Ureter (tissue), 1 donor: ENCODE measurements at places on chromosomes 1 and 21. TPM values are rescaled to one million over a fixed set of nuclear protein-coding genes. Genes with fewer than 3 reads are reported as not detected.

Gene GNG5
- total RNA-seq, result 105 TPM

Gene ZMYM4
- total RNA-seq, result 68.4 TPM

Gene OR2L3
- not detected for total RNA-seq

Gene SEMA4A
- total RNA-seq, result 49.3 TPM

Gene PTPN22
- total RNA-seq, result 5.2 TPM

Gene LEPROT
- total RNA-seq, result 87.7 TPM

Gene PGBD2
- total RNA-seq, result 13.1 TPM

GRCh38 chr1:222641269-222641948 is 23.5 kb downstream of the MIA3 start:
- DNase-seq, result no peak

GRCh38 chr1:60589046-60589748 is 493.2 kb upstream of the NFIA start:
- no peak for DNase-seq

DNA sequence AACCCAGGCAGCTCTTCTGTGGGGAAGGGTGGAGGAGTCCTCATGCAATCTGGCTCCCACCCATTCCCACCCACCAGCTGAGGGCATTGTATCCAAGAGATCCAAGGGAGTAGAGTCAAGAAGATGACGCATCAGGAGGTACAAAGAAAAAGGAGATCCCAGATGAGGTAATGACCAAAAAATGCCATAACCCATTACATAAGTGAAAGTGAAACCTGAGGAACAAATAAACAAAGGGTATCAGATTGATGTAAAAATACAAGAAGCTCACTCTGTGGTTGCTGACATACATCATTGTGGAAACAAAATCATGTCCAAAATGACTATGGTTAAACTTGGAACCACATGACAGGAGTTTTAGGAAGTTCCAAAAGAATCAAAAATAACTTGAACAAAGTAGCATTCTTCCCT is 42.5 kb downstream of the CCN1 start:
- no peak for DNase-seq

GRCh38 chr1:53954128-53954527 is 8.0 kb downstream of the LRRC42 start:
- DNase-seq, result no peak

GRCh38 chr21:17044696-17045095 is 468.1 kb upstream of the CXADR start:
- no peak for DNase-seq

- DNase-seq, result no peak
Measured at GRCh38 chr1:75796376-75797272, at the start of gene MSH4. TSS of gene MSH4 (plus strand) at chr1:75796882. CDS start at chr1:75796986, 104 bp downstream.

- DNase-seq, result peak; percentile 79
Measured at GRCh38 chr1:16146279-16147155, 9.4 kb downstream of the EPHA2 start.

GRCh38 chr21:14589855-14590563 is 43.9 kb upstream of the SAMSN1 start:
- DNase-seq, result no peak

GRCh38 chr1:109704173-109704572 is 7.9 kb upstream of the GSTM5 start:
- DNase-seq, result peak; percentile 31

- DNase-seq, result no peak
Measured at GRCh38 chr1:82371844-82372498, 571.2 kb downstream of the ADGRL2 start.

DNA sequence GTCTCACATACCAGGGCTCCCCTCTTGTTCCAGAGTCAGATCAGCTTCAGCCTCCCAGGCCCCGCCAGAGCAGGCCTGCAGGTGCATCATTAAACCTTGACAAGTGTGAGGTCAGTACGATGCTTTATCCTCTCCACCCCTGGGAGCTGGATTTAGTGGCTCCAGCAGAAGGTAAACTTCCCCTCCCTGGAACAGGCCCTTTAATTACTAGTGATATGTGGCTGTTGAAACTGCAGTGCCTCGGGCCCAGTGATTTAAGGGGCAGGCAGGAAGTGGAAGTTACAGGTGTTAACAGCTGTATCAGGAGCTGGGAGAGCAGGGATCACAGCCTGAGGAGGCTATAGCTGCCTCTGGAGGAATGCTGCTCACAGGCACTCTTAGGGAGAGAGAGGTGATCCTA is 132.4 kb upstream of the KLHDC7A start:
- no peak for DNase-seq

- no peak for DNase-seq
Measured at GRCh38 chr1:160161965-160162705, 10.7 kb downstream of the ATP1A4 start.

- peak; percentile 73 for DNase-seq
Measured at GRCh38 chr1:156750711-156751450, 594 bp downstream of the HDGF start.

GRCh38 chr1:174157157-174157806 is 2.0 kb upstream of the RABGAP1L start:
- DNase-seq, result no peak
